NCI-H1930 (cell line): ENCODE measurements at places on chromosomes 5 and 9.

GRCh38 chr5:134874831-134875655, 872 bp downstream of the TXNDC15 start:
- DNase-seq = no peak

DNA sequence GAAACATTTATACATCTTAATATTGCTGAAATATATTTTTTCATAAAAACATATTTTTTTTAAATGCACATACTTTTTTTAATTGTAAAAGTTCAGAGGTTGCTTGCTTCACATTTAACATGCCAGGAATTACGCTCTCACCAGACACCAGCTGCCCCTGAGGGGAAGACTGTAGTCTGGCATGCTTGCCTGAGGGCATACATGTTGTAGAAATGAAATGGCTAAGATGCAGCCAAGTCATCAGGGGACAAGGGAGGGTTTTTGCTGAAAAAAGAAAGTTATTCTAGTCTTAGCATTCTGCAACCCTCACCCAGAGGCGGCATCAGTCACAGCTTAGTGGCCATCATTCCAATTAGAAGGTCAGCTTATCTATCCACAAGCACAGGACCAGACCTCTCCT, 426.7 kb upstream of the FTMT start:
- DNase-seq = no peak

- DNase-seq = no peak
These were observed 194.9 kb downstream of the PALM2AKAP2 start for GRCh38 chr9:109974918-109975276.

- no peak for DNase-seq
These were observed 29.1 kb downstream of the JADE2 start for GRCh38 chr5:134554319-134555222.

- no peak for DNase-seq
These were observed 124.8 kb downstream of the CRB2 start for GRCh38 chr9:123480791-123481190.

DNA sequence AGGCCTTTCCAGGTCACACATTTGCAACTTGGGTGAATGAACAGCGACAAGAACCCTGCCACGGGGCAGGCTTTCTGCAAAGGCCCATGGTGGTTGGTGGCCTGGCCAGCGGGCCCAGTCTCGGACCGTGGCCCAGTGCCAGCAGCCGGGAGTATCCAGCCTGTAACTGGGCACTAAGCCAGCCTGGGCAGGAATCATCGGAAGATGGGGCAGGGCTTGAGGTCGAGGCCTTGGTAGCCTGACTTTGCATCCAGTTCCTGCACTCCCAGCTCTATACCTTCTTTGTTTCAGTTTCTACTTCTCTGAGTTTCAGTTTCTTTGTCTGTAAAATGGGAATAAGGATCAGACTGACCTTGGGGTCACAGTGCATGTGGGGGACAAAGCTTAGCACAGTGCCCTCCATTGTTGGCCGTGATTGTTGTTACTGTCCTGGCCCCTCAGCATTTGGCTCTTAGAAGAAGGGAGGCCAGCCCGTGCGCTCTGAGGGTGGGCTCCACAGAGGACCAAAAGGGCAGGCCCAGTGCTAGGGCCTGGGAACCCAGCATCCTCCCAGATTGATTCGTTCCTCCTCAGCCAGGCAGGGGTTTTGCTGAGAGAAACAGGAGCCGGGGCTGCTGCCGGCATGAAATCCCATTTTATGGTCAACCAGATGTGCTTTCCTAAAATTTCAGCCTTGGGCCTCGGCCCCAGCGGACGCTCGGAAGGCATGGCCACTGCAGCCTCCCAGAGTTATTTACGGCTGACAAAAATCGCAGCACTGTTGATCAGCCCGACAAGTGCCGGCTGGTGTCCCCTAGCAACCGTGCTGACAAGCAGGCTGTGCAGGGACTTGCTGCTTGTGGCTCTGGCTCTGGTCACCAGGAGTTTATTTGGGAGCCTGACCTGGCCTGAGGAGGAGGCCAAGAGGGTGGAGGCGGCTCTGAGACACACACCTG, 43.6 kb downstream of the JADE2 start:
- DNase-seq = no peak

- DNase-seq = no peak
These were observed 110.9 kb upstream of the DMAC1 start for GRCh38 chr9:7910426-7911020.

GRCh38 chr5:66820630-66821207, 224.5 kb downstream of the MAST4 start:
- no peak for DNase-seq

DNA sequence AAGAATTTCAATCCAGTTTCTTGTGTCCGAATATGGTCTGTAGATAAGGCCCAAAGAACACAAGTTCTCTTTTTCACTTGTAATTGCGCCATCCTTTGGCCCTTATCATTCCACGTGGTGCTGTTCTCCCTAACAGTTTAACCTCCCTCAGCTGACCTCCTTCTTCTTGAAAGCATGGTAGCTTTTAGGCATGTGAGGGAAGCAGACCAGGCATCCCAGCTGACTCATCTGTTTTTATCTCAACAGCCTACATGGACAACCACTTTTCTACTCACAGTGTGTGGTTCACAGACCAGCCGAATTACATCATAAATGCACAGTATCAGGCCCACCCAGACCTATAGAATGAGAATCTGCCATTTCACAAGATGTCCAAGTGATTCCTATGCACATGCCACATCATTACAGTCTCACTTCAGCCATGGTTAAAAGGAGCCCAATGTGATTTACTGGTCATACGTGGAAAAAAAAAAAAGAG, 26.9 kb upstream of the PLIN2 start:
- DNase-seq = no peak

DNA sequence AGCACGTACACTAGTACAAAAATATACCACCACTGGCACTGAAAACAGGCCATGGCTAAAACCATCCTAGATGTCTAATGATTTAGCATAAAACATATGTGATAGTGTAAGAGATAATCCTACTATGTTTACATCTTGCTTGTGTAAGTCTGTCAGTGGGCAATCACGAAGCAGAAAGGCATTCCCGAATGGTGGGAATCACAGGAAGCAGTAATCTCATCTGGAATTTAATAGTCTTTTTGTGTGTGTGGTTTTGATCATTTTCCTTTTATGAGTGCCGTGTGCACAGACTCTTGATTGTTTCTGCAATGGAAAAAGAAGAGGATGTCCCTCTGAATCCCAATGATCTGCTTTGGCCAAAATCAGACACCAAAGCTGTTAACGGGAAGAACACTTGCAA, 200.5 kb downstream of the EBF1 start:
- no peak for DNase-seq

GRCh38 chr5:179318221-179318955, 26.9 kb downstream of the ADAMTS2 start:
- DNase-seq = no peak

GRCh38 chr5:34571677-34572041, 84.5 kb upstream of the RAI14 start:
- no peak for DNase-seq

- DNase-seq = no peak
These were observed 321.6 kb upstream of the RFX3 start for GRCh38 chr9:3847377-3847776.

- DNase-seq = no peak
These were observed 15.9 kb downstream of the RANBP6 start for GRCh38 chr9:5999443-6000101.

DNA sequence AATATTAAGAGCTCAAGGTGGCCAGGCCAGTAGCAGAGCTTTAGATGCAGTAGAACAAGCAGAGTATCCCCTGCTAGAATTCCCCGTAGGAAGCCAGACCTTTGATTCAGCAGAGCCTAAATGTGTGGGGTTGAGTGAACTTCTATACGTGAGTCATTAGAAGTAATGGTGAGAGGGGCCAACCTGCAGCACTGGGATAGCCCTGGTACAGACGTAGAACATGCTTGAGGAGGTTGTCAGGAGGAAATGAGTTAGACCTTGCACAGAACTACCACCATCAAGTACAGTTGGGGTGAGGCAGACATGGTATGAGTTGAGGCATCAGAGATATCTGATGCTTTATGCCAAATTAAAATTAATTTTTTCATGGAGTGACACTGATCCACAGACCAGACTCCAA, 42.0 kb downstream of the PDCD1LG2 start:
- DNase-seq = no peak

DNA sequence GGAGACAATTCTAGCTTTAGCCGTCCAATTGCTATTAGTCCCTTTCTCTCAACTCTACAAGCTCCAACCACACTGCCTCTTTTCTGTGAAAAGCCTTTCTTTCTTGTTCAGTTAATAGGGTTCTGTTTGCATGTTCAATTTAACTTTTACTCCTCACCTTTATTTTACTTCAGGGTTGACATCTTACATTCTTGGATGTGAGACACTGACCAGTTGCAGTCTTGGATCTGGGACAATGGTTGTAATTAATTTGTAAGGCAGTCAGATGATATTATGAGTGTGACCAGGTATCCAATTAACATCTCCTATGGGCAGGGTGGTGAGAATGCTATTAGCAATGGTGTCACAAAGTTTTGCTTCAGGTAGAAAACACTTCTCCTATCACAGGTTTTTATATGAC, 774.5 kb downstream of the TLR4 start:
- DNase-seq = no peak

DNA sequence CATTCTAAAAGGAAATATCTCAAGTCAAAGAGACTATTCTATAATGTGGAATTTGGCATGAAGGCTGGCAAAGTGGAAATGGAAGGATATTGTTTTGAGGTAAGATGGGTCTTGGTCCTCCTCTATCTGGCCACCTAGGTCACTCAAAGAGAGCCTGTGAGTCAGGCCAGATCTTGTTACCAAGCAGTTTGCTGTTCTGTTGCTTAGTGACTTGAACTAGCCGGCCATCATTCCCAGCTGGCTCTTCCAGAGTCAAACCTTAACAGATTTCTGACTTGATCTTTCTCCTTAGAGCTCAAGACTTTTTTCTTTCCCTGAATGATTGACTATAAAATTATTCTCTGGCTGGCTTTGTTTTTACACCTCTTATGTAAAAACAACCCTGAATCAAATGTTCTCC, 136.1 kb downstream of the PDE4D start:
- DNase-seq = no peak

DNA sequence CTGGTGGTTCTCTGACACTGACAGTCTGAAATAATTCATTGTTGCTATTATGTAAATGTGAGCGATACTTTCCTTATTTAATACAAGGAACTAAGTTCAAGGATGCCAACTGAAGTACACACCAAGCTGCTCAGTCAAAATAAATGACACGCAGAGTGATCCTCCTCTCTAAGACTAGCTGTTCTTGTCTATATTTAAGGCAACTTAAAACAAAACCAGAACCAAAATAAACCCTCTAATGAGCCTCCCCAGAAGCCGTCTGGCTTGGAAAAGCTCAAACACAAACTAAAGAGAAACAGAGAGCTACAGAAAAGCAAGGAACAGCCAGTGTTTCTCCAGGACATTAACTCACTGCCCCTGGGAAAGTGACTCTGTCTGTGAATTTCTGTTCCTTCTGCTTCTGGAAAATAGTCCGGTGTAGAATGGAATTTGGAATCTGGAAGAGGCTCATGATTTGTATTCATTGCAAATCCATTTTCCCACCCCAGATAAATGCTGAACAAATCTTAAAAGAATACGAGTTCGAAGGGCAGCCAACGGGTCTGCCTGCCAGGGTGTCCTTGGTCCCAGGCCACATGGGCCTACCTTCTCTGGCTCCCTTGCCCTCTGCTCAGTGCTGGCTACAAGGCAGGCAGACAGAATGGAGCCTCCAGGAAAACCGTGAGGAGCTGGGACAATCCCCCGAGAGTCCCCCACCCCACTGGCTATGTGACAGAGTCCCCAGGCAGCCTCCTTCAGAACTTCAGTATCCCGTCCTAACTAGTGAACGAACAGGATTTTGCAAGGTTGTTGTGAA, 14.8 kb downstream of the GGTA1 start:
- DNase-seq = no peak

GRCh38 chr9:129783516-129784361, 19.2 kb upstream of the TOR1B start:
- no peak for DNase-seq

DNA sequence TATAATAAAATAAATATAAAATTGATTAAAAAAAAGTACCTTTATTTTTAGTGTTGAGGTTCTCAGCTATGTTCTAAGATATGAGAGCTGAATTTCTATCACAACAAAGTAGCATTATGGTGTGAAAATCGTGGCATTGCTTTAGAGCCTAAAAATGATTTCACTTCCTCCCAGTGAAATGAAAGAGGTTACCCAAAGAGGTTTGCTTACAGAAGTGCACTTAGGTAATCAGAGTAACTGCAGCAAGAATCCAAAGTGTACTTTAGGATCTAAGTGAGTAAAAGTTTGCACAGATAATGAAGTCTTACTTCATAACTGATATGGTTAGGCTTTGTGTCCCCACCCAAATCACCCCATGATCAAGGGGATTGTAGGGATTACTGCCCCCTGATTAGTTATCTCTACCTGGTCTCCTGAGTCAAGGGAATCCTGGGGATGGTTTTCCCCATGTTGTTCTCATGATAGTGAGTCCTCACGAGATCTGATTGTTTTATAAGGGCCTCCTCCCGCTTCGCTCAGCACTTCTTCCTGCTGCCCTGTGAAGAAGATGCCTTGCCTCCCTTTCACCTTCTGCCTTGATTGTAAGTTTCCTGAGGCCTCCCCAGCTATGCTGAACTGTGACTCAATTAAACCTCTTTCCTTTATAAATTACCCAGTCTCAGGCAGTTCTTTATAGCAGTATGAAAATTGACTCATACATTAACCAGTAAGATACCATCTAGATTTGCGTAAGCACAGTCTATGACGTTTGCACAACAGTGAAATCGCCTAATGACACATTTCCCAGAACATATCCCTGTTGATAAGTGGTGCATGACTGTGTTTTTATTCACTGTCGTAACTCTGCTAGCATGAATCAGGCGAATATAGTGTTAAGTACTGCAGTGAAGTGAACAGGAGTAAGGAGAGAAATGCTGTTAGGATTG, 40.3 kb upstream of the LRRC70 start:
- no peak for DNase-seq

GRCh38 chr5:126998201-126998631, 32.1 kb downstream of the MARCHF3 start:
- no peak for DNase-seq

DNA sequence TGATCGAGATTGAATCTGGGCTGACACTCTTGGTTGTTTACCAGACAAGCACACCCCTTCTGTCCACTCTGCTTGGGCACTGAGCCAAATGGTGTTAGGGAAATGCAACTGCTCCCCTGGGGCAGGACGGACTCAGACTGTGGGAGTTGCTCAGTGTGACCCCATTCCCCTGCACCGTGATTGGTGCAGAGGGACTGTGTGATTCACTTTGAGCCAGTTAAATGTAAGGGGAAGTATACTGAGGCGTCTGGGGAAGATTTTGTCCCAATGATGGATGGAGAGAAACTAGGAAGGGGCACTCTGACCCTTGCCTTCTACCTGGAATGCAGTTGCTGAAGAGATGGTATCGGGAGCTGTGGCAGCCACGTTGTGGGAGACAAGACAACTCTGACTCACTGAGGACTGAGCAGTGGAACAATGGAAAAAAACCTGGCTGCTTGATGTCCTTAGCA, 196.0 kb upstream of the ANKRD55 start:
- DNase-seq = no peak

- no peak for DNase-seq
These were observed 253.0 kb downstream of the EPB41L4A start for GRCh38 chr5:112165897-112166737.
